Renal pelvis (tissue), 12 donors: ENCODE measurements at places on chromosomes 4 and X. TPM values are rescaled to one million over a fixed set of nuclear protein-coding genes. Genes with fewer than 3 reads are reported as not detected.

TEX11 gene
- polyA plus RNA-seq = 0.13 TPM

DNA sequence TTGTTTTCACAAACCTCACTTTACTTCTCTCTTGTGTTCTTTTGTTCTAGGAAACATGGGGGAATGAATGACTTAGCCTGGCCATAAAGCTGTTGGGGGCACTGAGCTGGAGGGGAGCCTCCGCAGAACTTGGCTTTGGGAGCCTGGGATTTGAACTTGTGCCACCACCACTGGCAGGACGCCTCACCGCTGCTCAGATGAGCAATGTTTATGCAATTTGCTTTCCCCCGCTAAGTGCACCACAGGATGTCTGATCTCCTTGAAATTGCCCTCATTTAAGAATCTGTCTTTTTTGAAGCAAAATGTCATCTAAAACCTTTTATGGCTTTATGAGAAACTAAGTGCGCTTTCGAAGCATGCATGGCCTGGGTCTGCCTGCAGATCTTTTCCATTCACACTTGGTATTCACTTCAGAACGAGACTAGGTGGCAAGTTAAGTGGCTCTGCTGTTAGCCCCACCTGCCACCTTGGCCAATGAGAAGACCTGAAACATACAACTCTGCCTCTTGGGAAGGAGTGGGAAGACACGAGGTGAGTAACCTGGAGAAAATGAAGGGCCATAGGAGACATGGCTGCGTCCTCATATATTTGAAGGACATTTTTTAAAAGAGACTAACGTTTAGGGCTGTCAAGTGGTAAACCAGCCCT lies 119.3 kb downstream of the LDB2 start:
- DNase-seq = no peak

- no peak for DNase-seq
These were observed 9.0 kb downstream of the RNF150 start for GRCh38 chr4:141124224-141124623.

- DNase-seq = no peak
These were observed 66.9 kb upstream of the GRID2 start for GRCh38 chr4:92236877-92237276.

MBNL3 gene
- 26.6 TPM for polyA plus RNA-seq

GRCh38 chr4:14790494-14790893 lies 211.8 kb upstream of the CPEB2 start:
- no peak for DNase-seq

SPANXA1 gene
- polyA plus RNA-seq = not detected

GRCh38 chr4:2441393-2442174 lies 22.8 kb downstream of the CFAP99 start:
- no peak for DNase-seq

- no peak for DNase-seq
These were observed 183.7 kb downstream of the NR3C2 start for GRCh38 chr4:148258535-148258934.

- DNase-seq = no peak
These were observed 377.7 kb downstream of the PACRGL start for GRCh38 chr4:21077967-21078366.

EGF gene
- polyA plus RNA-seq = 2.3 TPM

DNA sequence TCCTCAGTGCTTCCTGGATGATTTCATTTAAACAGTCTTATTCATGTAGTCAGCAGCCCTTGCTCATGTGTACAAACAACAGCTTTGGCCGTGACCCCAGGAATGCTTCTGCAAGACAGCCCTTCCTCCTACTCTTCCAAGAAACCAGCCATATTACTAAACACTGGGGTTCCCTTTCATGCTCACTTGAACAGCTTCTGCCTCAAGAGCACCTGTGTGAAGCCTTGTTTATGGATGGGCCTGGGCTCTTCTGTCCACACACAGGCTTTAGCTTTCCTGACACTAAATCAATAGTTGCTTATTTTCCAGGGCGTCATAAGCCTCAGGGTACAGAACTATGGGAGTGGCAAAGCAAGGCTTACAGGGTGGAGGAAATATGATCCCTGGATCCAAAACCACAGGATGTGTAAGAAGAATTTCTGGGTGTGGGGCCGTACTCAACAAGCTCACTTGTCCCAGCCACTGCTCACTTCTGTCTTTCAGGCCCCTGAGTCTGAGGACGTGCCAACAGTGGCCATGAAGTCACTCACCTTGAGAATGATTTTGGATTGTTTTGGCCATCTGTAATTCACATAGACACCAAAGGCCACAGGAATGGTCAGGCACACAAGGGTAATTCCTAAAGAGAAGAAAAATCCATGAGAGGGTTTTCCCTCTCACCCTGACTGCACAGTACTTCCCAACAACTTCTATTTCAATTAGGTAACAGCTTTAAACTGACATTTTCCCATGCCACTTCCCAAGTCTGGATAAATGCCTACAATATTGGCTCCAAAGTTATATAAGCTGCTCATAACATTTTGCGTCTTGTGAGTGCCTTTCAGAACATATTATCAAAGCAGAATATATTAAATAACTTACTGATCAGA lies 17.7 kb downstream of the SLC10A6 start:
- DNase-seq = no peak

- DNase-seq = no peak
These were observed 193.1 kb upstream of the GPC4 start for GRCh38 chrX:133608406-133608805.

DNA sequence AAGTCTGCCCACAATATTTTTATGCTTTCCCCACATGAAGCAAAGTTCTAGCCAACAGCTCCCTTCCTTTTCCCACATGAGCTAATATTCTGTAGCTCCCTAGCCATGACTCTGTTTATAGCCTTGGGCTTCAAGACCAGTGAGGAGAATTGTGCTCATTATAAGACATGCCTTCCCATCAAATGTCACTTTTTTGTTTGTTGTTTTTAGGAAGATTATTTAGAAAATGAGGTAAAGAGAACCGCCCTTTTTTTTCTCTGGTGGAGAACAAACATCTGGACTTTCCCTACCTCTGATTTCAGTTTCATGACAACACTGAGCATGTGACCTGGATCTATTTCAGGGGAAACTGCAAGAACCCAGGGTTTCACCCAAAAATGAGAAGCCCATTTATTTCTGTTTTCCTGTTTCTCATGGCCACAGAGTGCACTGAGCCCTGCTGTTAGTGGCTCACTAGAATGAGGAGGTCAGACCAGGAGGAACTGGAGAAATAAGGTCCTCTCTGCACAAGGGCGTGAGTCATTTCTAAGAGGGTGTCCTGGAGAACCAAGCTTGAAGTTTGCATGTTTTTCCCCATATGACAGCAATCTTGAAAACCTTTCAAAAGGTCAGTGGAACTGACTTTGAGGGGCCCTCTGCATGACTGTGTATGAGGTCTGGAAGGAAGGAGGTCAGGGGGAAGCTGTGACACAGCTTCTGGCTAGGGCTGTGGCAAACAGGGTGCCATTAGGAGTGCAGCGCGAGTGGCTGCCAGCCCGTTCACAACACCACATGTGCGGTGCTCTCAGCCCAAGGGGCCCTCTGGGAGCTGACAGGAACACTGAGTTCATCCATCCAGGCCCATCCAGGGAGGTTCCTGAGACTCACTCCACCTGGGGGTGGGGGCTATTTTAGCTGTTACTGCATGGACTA lies 55.2 kb downstream of the CHST7 start:
- DNase-seq = no peak

GRCh38 chr4:53917729-53918128 lies 146.7 kb downstream of the CHIC2 start:
- DNase-seq = no peak

DNA sequence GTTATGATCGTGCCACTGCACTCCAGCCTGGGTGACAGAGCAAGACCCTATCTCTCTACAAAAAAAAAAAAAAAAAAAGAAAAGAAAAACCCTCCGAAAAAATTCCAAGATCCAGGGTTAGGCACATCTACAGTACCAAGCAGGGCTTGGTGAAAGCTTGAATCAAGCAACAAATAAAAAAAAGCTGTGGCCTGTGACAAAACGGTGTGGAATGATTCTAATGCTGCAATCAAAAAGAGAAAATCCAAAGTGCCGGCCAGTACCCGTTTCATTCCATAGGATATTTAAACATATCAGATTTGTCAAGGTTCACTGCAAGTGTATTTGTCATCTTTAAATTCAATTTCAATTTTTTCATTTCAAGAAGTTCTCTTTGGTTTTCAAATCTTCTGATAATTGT lies 20.5 kb downstream of the RWDD4 start:
- no peak for DNase-seq

DNA sequence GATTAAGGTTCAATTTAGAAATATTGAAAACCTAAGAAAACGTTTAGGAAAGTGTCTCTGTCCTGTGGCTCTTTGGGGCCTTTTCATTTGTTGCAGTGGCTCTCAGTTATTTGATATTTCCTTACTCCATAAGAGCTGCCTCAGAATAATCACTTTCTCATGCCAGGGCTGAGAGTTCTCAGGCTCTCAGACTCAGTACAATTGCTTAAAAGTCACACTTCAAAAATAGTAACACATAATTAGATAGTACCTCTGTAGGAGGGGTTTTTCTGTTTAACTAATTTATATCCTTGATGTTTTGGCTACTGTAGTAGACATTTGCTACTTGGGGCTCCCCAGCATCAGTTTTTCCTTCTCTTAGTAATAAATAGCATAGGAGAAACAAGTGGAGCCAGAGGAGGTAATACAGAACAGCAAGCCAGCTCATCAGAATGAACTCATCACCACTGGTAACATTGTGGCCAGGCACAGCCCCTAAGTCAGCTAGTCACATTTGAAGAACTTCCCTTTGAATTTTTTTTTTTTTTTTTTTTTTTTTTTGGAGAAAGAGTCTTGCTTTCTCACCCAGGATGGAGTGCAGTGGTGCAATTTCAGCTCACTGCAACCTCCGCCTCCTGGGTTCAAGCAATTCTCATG lies 8.0 kb upstream of the HNRNPD start:
- no peak for DNase-seq

GPR173 gene
- 28.1 TPM for polyA plus RNA-seq

- no peak for DNase-seq
These were observed 17.2 kb downstream of the C1QTNF7 start for GRCh38 chr4:15444879-15445547.

PABPC1L2A gene
- not detected for polyA plus RNA-seq

DNA sequence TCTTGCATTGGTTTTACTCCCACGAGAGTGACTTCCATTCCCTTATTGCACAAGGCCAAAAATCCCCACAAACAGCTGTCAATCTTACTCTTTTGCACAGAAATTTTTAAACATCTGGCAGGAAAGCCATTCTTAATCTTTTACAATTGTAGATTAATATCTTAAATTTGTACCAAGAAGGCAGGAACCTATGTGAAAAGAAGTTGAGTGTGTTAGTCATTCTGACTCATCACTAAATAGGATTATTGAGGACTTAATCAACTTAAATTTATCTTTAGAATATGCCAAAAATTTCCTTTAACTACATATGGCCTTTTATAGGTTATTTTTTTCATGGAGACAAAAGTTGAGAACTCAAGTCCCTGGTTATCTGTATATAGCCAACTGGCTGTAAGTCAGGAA lies 49.0 kb upstream of the VEGFC start:
- DNase-seq = no peak

GRCh38 chrX:97639526-97639925 lies 755.8 kb downstream of the RPA4 start:
- DNase-seq = no peak

NLGN4X gene
- polyA plus RNA-seq = 11.4 TPM

GAGE13 gene
- not detected for polyA plus RNA-seq

- no peak for DNase-seq
These were observed 221.6 kb upstream of the LCORL start for GRCh38 chr4:18242919-18243693.

GRCh38 chr4:75255261-75255660 lies 258.9 kb downstream of the RCHY1 start:
- DNase-seq = no peak

GRCh38 chrX:44016906-44017305 lies 43.7 kb upstream of the NDP start:
- no peak for DNase-seq

DNA sequence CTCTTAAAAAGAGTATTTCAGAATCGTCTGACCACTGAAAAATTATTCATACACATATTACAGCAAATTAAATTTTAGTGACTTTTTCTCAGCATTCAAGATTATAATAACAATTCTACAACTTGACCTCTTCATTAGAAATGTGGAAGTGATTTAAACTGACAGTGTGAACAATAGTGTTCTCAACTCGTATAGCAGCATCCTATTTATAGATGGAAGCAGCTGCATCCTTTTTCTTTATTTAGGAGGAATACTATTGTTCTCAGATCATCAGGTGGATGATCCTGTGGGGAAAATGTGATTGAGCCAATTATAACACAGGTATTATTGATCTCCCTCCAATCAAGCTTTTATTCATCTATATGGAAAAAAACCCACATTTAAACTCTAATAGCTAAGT lies 56.7 kb downstream of the RAPGEF2 start:
- no peak for DNase-seq

DNA sequence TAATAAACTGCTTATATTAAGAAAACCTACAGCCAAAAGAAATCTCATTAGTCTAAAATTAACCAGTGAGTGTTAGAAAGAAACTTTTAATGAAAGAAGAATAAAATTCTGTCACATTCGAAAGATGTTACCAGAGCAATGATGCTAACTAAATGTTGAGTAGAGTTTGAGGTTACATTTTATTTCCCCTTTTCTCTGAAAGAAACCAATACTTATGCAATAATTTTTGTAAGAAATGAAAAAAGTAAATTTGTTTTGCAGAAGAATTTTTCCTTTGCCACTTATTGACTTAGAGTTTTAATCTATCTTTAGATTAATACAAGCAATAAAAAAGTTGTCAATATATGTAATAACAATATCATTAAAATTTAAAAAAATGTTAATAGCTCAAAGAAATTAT lies 574.0 kb upstream of the GALNTL6 start:
- DNase-seq = no peak

MAP3K15 gene
- polyA plus RNA-seq = 5.1 TPM
